ENCODE measurements at places on chromosomes 2 and 18.

DNA sequence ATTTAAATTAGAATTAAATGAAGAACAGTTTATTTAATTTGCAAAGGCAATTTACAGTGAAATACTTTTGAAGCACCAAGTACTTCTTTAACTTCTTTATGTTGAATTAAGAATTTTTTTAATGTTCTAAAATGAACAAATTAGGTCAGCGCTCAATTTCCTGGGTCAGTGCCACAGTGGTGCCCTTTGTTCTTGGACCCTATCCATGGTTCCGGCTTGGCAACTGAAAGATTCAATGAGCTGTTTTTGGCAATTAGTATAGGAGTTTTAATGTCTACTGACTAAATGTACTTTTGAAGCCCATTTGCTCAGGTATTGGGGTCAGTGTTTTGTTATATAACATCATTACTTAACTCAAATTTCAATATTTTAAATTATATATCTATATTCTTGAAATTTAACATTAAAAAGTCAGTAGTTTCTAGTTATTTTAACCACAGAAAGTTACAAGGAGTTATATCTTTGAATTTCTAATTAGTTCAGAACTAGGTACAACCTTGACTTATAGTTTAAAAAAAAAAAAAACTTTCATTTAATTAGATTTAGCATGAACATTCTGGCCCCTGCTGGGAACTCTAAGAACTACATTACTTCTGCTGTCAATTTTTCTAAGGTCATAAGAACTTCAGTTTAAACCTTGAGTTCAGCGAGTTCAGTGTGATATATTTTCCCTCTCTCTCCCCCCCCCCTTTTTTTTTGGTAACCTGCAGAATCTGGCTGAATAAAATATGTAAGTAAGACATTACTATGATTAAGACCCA lies 7.6 kb upstream of the MSTN start:
- no peak for DNase-seq

DNA sequence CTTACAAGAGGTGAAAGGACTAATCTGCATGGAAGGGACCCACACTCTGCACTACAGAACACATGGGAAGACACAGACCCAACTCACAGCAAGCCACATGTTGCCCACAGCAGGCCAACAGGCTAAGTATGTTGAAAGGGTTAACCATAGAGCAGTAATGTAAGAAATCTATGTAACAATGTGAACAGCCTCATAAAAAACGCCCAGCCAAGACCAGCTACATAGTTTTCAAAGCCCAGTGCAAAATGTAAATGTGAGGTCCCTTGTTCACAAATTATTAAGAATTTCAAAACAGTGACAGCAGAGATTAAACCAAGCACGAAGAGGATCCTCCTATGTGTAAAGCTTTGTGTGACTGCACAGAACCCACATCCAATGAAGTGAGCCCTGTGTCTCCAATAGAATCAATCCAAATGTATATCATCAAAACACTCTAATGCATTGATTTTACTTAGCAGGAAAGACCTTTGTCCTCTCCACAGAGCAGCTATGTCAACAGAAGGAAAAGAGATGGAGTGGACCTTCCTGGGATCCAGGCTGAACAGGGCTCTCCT lies 210.1 kb downstream of the AGPS start:
- no peak for DNase-seq

- no peak for DNase-seq
These were observed 37.3 kb downstream of the GREB1 start for GRCh38 chr2:11571170-11571569.

DNA sequence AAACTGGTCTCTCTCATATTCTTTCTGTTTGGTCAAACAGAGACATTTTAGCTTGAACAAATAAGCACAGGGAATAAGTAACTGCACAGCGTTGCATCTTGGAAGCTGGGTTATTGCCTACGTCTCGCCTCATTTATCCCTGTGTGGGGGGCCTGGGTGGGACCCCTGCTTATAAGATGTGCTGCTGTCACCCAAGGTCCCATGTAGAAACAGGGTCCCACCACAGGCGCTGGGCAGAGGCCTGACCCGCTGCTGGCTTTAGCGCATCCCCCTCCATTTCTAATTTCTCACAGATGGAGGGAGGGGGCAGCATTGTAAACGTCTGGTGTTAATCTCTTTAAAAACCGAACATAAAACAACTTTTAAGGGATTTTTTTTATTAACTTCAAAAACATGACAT lies 207.8 kb downstream of the HDAC4 start:
- DNase-seq = no peak

- no peak for DNase-seq
These were observed 716.4 kb downstream of the RNF144A start for GRCh38 chr2:7633566-7634153.

Measured in stimulated activated CD8-positive, alpha-beta memory T cell treated with anti-CD3 and anti-CD28 coated beads, Interleukin-4, amount 100 ng/mL, for 24 hours (primary cell).